Activated naive CD4-positive, alpha-beta T cell (primary cell): ENCODE measurements at places on chromosomes 1 and 21.

- no peak for DNase-seq
Observed at GRCh38 chr1:204495078-204495753, 611 bp upstream of the PIK3C2B start.

DNA sequence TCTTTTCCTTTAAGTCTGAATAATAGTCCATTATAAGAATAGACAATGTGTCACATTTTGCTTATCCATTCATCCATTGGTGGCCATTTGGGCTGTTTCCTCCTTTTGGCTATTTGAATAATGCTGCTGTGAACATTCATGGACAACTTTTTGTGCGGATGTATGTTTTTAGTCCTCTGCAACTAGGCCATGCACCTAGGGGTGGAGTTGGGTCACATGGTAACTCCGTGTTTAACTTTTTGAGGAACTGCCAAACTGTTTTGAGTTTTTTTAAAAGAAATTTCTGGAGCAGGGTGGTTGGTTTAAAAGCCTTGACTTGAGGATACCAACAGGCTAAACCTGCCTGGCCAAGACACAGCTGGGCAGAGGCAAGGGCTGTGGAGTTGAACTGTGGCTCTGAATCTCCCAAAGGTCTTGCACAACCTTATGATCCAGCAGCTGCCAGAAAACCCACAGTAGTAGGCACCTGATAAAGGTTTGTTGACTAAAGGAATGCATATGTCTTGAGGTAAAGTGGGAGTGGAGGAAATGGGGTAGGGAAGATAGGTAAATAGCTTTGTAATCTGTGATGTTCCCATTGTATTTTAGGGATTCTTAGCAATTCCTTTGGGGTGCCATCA, 5.6 kb upstream of the RPTN start:
- DNase-seq = no peak

DNA sequence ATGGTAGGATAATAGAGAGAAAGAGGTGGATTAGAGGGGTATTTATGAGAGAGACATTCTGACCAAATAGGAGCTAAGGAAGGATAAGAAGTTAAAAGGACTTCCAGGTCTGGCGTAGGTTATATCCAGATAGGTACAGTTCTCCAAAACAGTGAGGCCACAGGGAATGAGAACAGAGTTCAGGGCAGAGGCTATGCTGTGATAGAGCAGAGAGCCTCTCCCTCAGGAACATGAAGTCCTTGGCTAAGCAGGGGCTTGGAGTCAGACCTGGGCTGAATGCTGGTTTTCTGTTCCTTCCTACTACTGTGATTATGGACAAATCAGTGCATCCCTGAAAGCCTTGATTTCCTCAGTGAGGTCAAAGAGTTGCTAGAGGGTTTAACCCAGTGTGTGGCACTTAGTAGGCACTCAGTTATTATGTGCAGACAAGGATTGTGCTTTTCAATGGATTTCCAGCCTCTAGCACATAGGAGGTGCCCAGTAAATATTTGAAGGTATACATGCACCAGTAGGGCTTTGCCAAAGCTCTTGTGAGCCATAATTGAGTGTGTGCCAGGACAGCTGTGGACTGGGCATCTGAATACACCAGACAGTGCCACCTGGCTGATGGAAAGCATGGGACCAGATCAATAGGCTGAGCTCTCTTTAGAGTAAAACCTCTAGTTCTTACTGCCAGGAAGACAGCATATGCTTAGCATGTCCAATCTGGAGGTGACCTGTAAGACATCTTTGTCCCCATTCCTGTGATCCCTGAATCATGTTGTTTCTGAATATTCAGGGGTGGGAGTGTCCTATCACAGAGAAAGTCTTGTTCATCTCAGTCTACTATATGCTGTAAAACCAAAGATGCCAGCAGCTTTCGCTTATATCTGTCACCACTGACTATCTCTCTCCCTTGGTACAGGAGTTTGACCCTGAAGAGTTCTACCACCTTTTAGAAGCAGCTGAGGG, 111.1 kb downstream of the PIK3R3 start:
- no peak for DNase-seq

GRCh38 chr21:17003258-17003615, 509.6 kb upstream of the CXADR start:
- no peak for DNase-seq

DNA sequence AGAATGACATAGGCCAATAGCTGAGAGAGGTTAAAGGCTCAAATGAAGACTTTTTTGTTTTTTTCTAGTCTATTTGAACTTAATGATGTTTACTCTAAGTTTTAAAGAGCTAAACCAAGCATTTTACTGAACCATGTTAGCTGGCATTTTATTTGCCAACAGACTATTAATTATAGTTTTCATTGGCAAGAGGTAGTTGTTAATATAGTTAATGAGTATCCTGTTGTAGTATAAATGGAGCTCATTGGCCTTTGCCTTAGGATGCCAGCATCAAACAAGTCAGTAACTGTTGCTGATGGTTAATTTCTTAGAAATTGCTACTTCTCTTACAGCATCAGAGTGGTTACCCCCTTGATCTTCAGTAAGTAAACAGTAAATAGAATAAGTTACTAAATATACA, 339.0 kb upstream of the B3GALT2 start:
- no peak for DNase-seq

GRCh38 chr21:30354308-30355005, 6.1 kb upstream of the KRTAP23-1 start:
- DNase-seq = no peak

GRCh38 chr1:243341074-243341473, 85.2 kb downstream of the SDCCAG8 start:
- no peak for DNase-seq

- no peak for DNase-seq
Observed at GRCh38 chr1:207831517-207832327, 79.2 kb downstream of the CD34 start.

- DNase-seq = no peak
Observed at GRCh38 chr1:160429702-160430535, 29.6 kb downstream of the VANGL2 start.

GRCh38 chr21:30620522-30620921, at the start of gene KRTAP20-4:
TSS of gene KRTAP20-4 (plus strand) at chr21:30620627.
- DNase-seq = no peak

DNA sequence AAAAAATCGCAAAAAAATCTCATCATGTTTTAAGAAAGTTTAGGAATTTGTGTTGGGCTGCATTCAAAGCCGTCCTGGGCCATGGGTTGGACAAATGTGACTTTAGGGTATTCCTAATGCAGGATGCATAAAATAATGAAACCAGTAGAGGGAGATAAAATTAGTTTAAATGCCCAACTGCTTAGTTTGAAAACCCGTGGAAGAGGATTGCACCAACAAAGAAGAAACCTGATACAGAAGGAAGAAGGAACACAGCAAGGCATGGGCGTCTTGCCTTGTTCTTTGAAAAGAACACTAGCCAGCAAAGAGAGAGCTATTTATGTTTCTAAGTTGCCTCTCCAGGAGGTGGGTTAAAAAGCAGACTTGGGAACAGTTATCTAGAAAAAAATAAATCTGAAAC, 37.9 kb downstream of the WDR3 start:
- no peak for DNase-seq

GRCh38 chr1:156910309-156910782, 10.1 kb upstream of the LRRC71 start:
- DNase-seq = no peak

DNA sequence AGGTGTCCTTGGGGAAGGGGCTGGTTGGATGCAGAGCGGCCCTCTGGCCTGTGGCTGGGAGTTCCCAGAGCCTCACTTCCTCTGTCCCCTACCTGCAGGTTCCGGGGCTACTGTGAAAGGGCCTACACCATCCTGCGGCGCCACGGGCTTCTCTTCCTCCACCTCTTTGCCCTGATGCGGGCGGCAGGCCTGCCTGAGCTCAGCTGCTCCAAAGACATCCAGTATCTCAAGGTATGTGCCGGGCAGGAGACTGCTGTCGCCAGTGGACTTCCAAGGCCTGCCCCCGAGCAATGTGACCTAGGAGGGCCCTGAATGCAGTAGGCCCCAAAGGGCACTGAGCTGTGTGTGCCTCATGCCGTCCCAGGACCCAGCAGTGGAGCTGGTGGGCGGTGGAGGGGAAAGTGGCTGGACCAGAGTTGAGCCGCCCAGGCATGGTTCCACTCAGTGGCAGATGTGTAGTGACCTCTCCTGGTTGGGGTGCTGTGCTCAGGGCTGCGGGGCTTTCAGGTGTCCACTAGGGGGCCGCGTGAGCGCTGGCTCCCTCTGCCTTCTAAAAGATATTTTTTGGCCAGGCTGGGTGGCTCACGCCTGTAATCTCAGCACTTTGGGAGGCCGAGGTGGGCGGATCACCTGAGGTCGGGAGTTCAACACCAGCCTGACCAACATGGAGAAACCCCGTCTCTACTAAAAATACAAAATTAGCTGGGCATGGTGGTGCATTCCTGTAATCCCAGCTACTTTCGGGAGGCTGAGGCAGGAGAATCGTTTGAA, 73.4 kb downstream of the PIK3CD start:
- DNase-seq = peak; percentile 45

- no peak for DNase-seq
Observed at GRCh38 chr1:22665752-22666151, 12.7 kb downstream of the C1QB start.

- DNase-seq = no peak
Observed at GRCh38 chr1:44436401-44437106, 31.5 kb downstream of the RNF220 start.

DNA sequence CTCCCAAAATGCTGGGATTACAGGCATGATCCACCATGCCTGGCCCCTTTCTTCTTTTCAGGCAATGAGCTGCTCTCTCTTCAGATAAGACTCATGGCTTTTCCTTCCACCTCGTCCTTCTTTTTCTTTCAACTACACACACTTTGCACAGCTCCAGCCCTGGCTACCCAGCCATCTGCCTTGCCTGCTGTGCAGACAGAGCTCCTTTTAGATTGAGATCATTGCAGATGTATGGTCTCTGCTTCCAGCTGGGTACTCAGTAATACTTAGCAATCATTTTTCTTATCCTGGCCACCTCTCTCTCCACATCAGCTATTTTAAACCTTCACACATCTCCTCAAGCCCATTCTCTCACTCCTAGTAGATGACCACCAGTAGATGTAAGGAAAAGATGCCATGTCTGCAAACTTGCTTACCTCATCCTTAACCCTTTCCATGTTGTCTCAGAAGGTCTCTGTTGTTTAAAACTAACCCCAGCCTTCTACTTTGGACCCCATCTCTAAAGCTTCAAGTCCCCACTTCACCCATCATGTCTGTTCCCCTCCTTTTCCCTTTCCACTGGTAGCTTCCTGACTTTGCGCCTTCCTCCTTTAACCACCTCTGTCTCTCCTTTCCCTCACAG, 7.3 kb downstream of the RAB4A start:
- no peak for DNase-seq
